Foreskin keratinocyte (primary cell): ENCODE measurements at places on chromosomes 7 and 10. TPM values are rescaled to one million over a fixed set of nuclear protein-coding genes. Genes with fewer than 3 reads are reported as not detected.

The CLCN1 gene
- 0.04 TPM in 1 of 2 replicates, not detected in the other for total RNA-seq

The ATOH7 gene
- total RNA-seq, result 0.07 TPM in 1 of 2 replicates, not detected in the other

The VSTM4 gene
- total RNA-seq, result not detected in 2 replicates

The DDX50 gene
- total RNA-seq, result 40.1 and 42.0 TPM in 2 replicates

The DEPP1 gene
- 0.60 and 0.75 TPM in 2 replicates for total RNA-seq

The HOXA11 gene
- 0.07 and 0.31 TPM in 2 replicates for total RNA-seq

The RPEL1 gene
- not detected in 2 replicates for total RNA-seq

The UTF1 gene
- total RNA-seq, result not detected in 2 replicates

The RBP3 gene
- total RNA-seq, result not detected in 2 replicates

The MET gene
- 147 and 157 TPM in 2 replicates for total RNA-seq

The LDB3 gene
- not detected in 2 replicates for total RNA-seq

The CTAGE4 gene
- total RNA-seq, result 1.4 and 7.2 TPM in 2 replicates

The FFAR4 gene
- total RNA-seq, result not detected in 2 replicates

The CRHR2 gene
- not detected in 2 replicates for total RNA-seq

The KIF11 gene
- 34.1 and 41.5 TPM in 2 replicates for total RNA-seq

The PAPOLB gene
- not detected in 2 replicates for total RNA-seq

The THSD7A gene
- total RNA-seq, result not detected in 2 replicates

The CCL26 gene
- not detected in 2 replicates for total RNA-seq

The RBP4 gene
- not detected in 2 replicates for total RNA-seq

The ZNF775 gene
- 4.7 and 5.4 TPM in 2 replicates for total RNA-seq

The VAX1 gene
- 0.04 and 0.14 TPM in 2 replicates for total RNA-seq

The PNLIPRP2 gene
- not detected in 2 replicates for total RNA-seq

The GIMAP8 gene
- total RNA-seq, result 0.07 TPM in 1 of 2 replicates, not detected in the other

The NOD1 gene
- total RNA-seq, result 5.7 and 5.9 TPM in 2 replicates

The GJD4 gene
- not detected in 2 replicates for total RNA-seq
